ENCODE measurements at places on chromosomes 2 and 18. TPM values are rescaled to one million over a fixed set of nuclear protein-coding genes. Genes with fewer than 3 reads are reported as not detected.

The FEV gene
- not detected for total RNA-seq

The MOGAT1 gene
- 2.2 TPM for total RNA-seq

The MYO5B gene
- 31.6 TPM for total RNA-seq

The AQP12A gene
- not detected for total RNA-seq

The UGT1A8 gene
- total RNA-seq, result not detected

The CCDC141 gene
- 25.7 TPM for total RNA-seq

The ACOXL gene
- 47.5 TPM for total RNA-seq

The C2orf66 gene
- 0.38 TPM for total RNA-seq

The SLC11A1 gene
- total RNA-seq, result 302 TPM

- DNase-seq, result no peak
- H3K4me1 ChIP-seq, result peaks cover 49% of the 10 kb centered on the region
- no peaks in the 10 kb centered on the region for H3K36me3 ChIP-seq
- peak overlapping the region; percentile 97 for H3K27ac ChIP-seq
- no peaks in the 10 kb centered on the region for H3K27me3 ChIP-seq
Observed at GRCh38 chr2:39120521-39120770, 405 bp downstream of the SOS1 start.

DNA sequence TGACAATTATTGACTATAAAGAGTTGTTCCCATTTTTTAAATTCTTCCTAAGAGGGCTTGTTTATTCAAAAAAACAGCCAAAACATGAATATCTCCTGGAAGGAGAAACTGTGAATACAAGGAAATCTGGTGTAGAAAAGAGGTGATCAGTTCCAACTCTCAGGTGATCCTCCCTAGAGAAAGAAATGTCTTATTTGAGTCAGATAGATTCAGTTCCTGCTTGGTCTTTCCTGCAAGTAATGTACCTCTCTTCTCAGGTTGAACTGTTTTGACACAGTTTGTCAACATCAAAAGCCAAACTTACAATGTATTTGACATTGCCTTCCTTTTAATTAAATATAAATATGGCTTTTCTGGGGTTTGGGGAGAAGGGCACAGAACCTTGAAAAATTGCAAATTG lies 567.4 kb downstream of the ARHGAP15 start:
- no peak for DNase-seq
- H3K27ac ChIP-seq, result no peak overlapping the region
- no peaks in the 10 kb centered on the region for H3K27me3 ChIP-seq
- H3K4me3 ChIP-seq, result no peak overlapping the region
- H3K36me3 ChIP-seq, result no peaks in the 10 kb centered on the region
- no peaks in the 10 kb centered on the region for H3K4me1 ChIP-seq

- H3K4me3 ChIP-seq, result no peak overlapping the region
- DNase-seq, result no peak
- H3K4me1 ChIP-seq, result no peaks in the 10 kb centered on the region
- no peak overlapping the region for H3K27ac ChIP-seq
Observed at GRCh38 chr2:54053830-54054229, 61.6 kb upstream of the ACYP2 start.

GRCh38 chr2:127049927-127050802 lies 56.8 kb downstream of the BIN1 start:
- H3K4me1 ChIP-seq, result no peaks in the 10 kb centered on the region
- H3K27me3 ChIP-seq, result no peaks in the 10 kb centered on the region
- H3K4me3 ChIP-seq, result no peak overlapping the region
- no peaks in the 10 kb centered on the region for H3K36me3 ChIP-seq
- no peak overlapping the region for H3K27ac ChIP-seq
- peak; percentile 81 for DNase-seq

GRCh38 chr2:112155331-112156151 lies 17.4 kb downstream of the FBLN7 start:
- no peak overlapping the region for H3K4me3 ChIP-seq
- no peaks in the 10 kb centered on the region for H3K4me1 ChIP-seq
- no peaks in the 10 kb centered on the region for H3K27me3 ChIP-seq
- no peak overlapping the region for H3K27ac ChIP-seq
- DNase-seq, result peak; percentile 60
- no peaks in the 10 kb centered on the region for H3K36me3 ChIP-seq

GRCh38 chr2:70161069-70161534 lies 29.7 kb downstream of the C2orf42 start:
- DNase-seq, result no peak
- no peaks in the 10 kb centered on the region for H3K27me3 ChIP-seq
- H3K4me1 ChIP-seq, result no peaks in the 10 kb centered on the region
- no peak overlapping the region for H3K4me3 ChIP-seq
- H3K36me3 ChIP-seq, result peaks cover 65% of the 10 kb centered on the region
- no peak overlapping the region for H3K27ac ChIP-seq

- no peak overlapping the region for H3K4me3 ChIP-seq
- no peaks in the 10 kb centered on the region for H3K27me3 ChIP-seq
- no peak for DNase-seq
- no peak overlapping the region for H3K27ac ChIP-seq
- H3K4me1 ChIP-seq, result no peaks in the 10 kb centered on the region
Observed at GRCh38 chr18:72233106-72233505, 311.0 kb downstream of the CBLN2 start.

DNA sequence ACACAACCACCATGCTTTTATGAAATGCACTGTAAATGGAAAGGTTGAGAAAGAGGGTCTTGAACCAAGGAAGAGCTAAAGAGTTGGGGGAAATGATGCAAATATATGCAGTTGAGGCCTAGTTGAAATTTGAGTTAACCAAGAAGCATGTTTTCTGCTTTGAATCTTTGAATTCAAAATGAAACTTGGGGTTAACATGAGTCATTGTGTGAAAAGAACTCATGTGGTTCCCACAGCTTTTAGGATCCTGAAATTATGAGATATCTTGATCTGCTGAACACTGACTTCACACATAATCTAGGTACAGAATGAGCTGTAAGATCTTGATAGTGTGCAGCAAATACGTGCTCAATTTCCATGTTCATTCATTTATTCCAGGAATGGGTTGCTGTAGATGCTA lies 422.9 kb upstream of the TRIB2 start:
- H3K4me3 ChIP-seq, result no peak overlapping the region
- DNase-seq, result no peak
- no peaks in the 10 kb centered on the region for H3K36me3 ChIP-seq
- no peaks in the 10 kb centered on the region for H3K27me3 ChIP-seq
- H3K27ac ChIP-seq, result no peak overlapping the region
- H3K4me1 ChIP-seq, result no peaks in the 10 kb centered on the region

DNA sequence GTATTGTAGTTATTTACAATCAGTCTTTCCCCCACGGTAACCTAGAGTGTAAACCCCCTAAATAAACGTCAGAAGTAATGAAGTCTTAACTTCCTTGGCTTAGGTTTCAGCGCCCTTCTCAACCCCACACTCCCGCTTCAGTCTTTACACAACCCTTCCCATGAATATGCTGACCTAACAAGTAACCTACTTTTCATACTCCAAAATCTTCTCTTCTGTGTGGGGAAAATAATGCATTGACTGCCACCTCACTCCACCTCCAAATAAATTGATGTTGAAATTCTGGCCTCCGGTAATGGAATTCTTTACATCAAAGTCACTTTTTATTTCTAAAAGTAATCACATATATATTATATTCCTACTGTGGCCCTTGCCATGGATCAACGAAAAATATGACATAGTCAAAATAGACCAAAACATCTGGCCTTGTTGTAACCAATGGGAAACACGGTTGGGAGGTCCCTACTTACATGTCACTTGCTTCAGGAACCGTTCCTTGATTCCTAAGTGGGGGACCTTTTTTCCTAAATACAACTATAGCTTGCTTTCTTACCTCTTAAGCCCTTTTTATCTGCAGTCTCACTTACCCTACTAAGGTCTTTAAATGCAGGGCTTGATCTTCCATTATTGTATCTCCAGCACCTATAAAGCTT lies 961 bp downstream of the GEN1 start:
- H3K4me3 ChIP-seq, result peak overlapping the region; percentile 68
- DNase-seq, result no peak
- no peaks in the 10 kb centered on the region for H3K36me3 ChIP-seq
- H3K27me3 ChIP-seq, result no peaks in the 10 kb centered on the region
- peaks cover 19% of the 10 kb centered on the region for H3K4me1 ChIP-seq

DNA sequence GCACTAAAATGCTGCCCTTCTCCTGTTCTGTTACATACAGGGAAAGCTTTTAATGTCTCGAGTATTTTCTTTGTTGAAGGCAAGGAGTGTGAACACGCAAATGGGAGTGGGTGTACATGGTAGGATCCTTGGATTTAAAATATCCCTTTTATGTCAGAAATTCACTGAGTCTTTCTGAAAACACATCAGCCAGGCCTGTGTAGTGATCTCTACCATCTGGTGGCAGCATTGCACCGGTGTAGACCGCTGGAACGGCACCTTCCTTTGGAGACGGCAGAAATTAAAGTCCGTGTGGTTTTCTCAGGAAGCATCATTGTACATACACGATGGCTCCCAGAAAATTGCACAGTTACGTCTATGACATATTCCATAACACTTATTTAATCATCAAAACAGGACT lies 515.8 kb downstream of the GALR1 start:
- no peaks in the 10 kb centered on the region for H3K36me3 ChIP-seq
- no peak for DNase-seq
- no peaks in the 10 kb centered on the region for H3K4me1 ChIP-seq
- no peak overlapping the region for H3K27ac ChIP-seq
- H3K27me3 ChIP-seq, result no peaks in the 10 kb centered on the region
- no peak overlapping the region for H3K4me3 ChIP-seq

GRCh38 chr18:2874765-2875164 lies 28.0 kb downstream of the EMILIN2 start:
- DNase-seq, result no peak
- H3K27me3 ChIP-seq, result no peaks in the 10 kb centered on the region
- no peak overlapping the region for H3K4me3 ChIP-seq
- H3K36me3 ChIP-seq, result no peaks in the 10 kb centered on the region

GRCh38 chr2:101476605-101477208 lies 1.8 kb upstream of the RFX8 start:
- no peaks in the 10 kb centered on the region for H3K4me1 ChIP-seq
- peaks cover 6% of the 10 kb centered on the region for H3K27me3 ChIP-seq
- no peak overlapping the region for H3K27ac ChIP-seq
- no peaks in the 10 kb centered on the region for H3K36me3 ChIP-seq
- no peak overlapping the region for H3K4me3 ChIP-seq
- no peak for DNase-seq

DNA sequence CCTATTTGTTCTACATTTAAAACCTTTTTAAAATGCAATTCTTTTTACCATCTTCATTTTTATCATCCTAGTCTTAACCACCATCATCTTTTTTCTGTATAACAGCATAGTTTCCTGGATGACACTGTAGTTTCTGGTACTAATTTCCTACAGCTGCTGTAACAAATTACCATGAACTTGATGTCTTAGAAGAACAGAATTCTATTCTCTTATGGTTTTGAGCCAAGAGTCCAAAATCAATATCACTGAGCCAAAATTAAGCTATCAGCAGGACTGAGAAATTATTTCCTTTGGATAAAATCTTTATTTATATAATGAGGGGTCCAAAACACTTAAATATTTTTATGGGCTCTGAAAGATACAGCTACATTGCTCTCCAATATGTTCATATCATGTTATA lies 539.3 kb downstream of the METTL4 start:
- H3K4me3 ChIP-seq, result no peak overlapping the region
- DNase-seq, result no peak
- no peaks in the 10 kb centered on the region for H3K27me3 ChIP-seq
- H3K4me1 ChIP-seq, result no peaks in the 10 kb centered on the region

GRCh38 chr18:42617221-42617620 lies 498.3 kb downstream of the RIT2 start:
- no peaks in the 10 kb centered on the region for H3K36me3 ChIP-seq
- H3K27ac ChIP-seq, result no peak overlapping the region
- no peak for DNase-seq
- H3K4me3 ChIP-seq, result no peak overlapping the region
- H3K27me3 ChIP-seq, result no peaks in the 10 kb centered on the region

GRCh38 chr2:38528008-38528442 lies 74.7 kb downstream of the HNRNPLL start:
- H3K4me3 ChIP-seq, result peak overlapping the region; percentile 42
- peak; percentile 66 for DNase-seq
- H3K4me1 ChIP-seq, result no peaks in the 10 kb centered on the region
- no peak overlapping the region for H3K27ac ChIP-seq

GRCh38 chr2:181275643-181276070 lies 181.5 kb upstream of the ITGA4 start:
- no peak overlapping the region for H3K27ac ChIP-seq
- DNase-seq, result no peak
- no peaks in the 10 kb centered on the region for H3K36me3 ChIP-seq
- H3K27me3 ChIP-seq, result no peaks in the 10 kb centered on the region
- no peaks in the 10 kb centered on the region for H3K4me1 ChIP-seq

Measured in upper lobe of right lung (tissue), 1 donor.